ENCODE measurements at places on chromosomes 1 and 21.

DNA sequence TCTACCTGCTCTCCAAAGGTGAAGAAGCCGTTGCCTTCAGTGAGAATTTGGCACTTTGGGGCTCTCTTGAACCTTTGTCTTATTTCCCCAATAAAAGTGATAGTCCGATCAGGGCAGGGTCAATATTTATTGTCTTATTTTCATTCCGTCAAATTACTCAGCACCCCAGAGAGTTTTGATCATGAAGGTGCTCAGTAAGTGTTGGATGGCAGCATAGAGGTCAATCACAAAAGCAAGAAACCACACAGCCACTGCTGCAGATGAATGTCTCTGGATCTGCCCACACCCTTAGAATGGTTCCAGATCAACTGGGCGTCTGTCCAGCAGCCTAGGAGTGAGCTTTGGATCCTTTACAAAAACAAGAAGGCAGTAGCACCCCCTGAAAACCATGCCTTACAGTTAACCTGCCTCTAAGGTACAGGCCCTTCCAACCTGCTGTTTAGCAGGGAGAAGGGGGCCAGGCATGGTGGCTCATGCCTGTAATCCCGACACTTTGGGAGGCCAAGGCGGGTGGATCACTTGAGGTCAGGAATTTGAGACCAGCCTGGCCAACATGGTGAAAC is 97.3 kb downstream of the PSMG1 start:
- no peak for DNase-seq

GRCh38 chr1:51644020-51644419 is 27.1 kb downstream of the OSBPL9 start:
- DNase-seq, result no peak

- DNase-seq, result no peak
Observed at GRCh38 chr1:91617285-91617765, 116.7 kb downstream of the CDC7 start.

GRCh38 chr1:226125097-226125630 is 61.4 kb downstream of the ACBD3 start:
- DNase-seq, result peak; percentile 93

DNA sequence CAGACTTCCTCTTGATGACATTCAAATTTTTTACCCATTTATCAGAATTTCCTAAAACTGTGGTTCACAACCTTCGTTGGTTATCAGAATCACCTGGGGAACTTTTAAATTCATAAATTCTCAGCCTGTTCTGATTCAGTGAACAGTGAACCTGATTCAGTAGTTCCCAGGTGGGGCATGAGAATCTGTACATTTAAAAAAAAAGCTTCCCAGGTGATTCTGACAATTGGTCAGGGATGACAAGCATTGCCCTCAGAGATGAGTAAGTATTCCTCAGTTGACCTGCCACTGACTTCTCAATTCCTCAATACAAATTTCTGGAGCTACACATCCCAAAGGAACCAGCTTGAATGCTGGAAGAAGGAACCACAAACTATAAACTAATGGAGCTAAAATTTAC is 23.5 kb upstream of the CR2 start:
- DNase-seq, result no peak

DNA sequence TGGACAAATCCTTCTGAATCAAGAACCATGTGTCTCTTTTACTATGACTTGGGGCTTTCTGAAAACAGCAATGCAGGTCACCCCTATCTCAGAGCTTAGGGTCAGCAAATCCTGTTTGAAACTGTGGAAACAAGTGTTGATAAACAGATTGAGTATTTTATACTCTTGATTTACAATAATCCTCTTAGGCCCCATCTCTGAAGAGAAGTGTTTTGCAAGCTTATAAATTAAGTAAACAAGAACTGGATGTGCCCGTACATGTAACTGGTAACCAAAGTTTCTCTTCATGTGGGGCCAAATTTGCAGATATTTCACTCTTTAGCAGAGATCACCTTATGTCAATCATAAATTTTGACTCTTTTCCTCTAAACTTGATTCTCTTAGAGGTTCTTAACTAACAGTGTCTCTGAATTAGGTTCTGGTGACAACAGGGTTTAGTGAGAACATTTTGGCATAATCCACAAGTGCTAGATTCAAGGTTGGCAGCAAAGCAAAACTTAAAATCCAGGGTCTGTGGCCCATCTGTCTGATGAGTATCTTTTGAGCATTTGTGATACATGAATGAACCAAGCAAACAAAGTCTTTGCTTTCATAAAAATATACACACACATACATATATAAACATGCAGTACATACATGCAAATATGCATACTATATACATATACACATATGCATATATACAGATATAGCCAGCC is 183.0 kb upstream of the HOOK1 start:
- no peak for DNase-seq

DNA sequence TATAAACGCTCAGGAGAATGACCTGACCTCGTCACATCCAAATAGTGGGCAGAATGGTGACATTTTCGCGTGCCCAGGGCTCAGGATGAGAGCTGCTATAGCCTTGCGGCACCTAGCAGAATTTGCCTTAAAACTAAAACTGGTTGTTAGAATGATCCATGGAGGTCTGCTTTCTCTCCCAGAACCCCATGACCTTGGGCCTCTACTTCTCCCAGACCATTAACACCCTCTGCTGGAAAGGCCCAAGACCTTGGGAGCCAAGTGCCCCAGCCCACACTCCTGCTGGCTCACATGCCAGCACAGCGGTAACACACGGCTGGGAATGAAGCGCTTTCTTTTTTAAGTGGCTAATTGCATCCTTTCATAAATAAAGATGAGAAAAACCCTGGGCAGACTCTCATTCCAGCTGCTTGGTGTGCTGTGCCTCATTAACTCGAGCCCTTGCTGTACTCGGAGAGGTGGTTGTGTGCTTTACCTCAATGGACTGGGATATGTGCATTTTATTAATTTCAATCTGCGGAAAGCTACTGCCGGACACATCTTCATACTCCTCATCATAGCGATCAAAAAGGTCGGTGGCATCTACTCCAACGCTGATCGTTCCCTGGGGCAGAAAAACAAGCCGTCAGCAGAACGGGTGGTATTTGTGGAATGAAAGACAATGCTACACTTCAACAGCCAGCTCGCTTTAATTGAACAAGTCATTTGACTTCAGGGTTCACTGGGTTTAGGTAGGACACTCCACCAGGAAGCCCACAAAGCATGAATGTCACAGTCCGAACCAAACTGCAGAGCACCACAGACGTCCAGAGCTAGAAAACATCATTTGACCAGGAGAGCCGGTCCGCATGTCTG is 29.0 kb downstream of the THAP3 start:
- DNase-seq, result no peak

DNA sequence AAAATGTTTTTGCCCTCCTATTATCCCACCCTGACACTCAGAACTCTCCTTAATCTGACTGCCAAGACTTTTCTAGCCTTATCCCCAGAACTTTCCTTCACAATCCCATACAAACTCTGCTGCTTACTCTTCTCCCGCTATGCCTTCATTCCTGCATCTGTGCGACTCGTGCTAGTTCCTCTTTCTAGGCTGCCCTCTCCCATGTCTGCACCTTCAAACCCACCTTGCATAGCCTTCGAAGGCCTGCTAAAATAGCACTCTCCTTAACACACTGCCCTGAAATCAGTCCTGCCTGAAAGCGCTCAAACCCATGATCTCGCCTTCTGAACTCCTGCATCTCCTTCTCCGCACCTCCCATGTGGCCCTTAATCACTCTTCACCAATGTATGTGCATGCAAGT is 2.5 kb upstream of the NCF2 start:
- DNase-seq, result no peak

DNA sequence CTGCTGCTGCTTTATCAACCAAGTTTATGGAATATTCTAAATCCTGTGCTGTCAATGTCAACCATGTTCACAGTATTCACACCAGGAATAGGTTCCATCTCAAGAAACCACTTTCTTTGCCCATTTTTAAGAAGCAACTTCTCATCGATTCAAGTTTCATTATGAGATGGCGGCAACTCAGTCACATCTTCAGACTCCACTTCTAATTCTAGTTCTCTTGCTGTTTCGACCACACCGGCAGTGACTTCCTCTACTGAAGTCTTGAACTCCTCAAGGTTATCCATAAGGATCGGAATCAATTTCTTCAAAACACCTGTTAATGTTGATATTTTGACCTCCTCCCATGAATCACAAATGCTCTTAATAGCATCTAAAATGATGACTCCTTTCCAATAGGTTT is 39.7 kb upstream of the IFNLR1 start:
- DNase-seq, result no peak

- DNase-seq, result no peak
Observed at GRCh38 chr1:51982161-51982560, 8.3 kb downstream of the RAB3B start.

All from posterior cingulate gyrus (tissue), 11 donors.